ENCODE measurements at places on chromosomes 7 and 10.

DNA sequence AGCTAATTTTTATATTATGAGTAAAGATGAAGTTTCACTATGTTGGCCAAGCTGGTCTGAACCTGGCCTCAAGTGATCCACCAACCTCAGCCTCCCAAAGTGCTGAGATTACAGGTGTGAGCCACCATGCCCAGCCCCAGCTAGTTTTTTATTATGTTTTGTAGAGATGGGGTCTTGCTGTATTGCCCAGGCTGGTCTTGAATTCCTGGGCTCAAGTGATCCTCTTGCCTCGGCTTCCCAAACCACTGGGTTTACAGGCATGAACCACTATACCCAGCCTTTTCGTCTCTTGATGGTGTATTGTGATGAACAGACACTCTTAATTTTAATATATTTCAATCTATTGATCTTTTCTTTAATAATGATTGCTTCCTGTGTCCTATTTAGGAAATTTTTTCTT is 17.7 kb downstream of the RAB19 start:
- no peak for DNase-seq

- DNase-seq, result no peak
These were observed 28.1 kb upstream of the FAM171A1 start for GRCh38 chr10:15399060-15399661.

DNA sequence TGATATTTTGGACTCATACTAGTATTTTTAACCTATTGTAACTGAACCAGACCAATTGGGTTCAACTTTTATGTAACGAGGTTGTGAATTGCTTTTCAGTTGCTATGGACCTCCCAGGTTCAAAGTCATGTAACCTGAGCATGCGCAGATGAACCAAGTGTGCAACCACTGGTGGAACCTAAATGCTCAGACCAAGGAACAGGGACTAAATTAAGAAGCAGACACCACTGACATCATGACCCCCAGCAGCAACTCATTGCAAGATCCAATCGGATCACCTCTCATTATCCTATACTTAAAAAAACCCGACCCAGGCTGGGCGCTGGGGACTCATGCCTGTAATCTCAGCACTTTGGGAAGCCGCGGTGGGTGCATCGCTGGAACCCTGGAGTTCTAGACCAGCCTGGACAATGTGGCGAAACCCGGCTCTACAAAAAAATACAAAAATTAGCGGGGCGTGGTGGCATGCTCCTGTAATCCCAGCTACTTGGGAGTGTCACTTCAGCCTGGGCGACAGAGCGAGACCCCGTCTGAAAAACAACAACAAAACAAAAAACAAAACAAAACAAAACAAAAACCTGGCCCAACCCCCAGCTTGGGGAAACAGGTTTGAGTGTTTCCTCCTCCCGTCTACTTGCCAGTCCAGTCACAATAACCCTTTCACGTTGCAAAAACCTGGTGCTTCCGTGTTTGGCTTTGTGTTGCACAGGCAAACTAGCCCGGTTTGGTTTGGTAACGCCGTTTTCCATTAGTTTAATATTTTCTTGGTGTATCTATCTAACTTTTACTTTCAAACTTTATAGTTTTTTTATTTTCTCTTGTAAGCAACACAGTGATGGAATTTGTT is 11.3 kb upstream of the ZNF518A start:
- peak; percentile 74 for DNase-seq

- DNase-seq, result no peak
These were observed 28.3 kb downstream of the TAF3 start for GRCh38 chr10:7846591-7846990.

DNA sequence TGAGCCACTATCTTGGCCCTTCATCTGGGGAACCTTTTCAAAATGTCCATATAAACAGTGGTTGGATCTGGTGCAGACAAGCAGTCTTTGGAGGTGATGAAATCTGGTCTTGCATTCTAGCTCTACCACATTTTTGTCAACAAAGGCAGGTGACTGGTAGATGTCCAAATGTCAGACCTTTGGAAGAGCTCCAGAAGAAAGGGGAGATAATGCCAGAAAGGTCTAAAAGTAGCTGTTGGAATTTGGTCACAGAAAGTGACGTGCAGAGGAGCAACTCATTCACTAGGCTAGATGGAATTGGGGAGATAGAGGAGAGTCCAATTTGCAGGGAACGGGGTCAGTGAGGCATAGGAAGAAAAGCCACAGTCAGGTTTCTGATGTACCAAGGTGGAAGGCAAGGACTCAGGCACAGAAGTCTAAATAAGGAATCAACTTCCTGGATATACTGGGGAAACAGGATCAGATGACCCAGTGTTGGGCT is 36.4 kb upstream of the WAC start:
- DNase-seq, result peak; percentile 61

- peak; percentile 68 for DNase-seq
These were observed 36.1 kb downstream of the MAD1L1 start for GRCh38 chr7:2196381-2197378.

DNA sequence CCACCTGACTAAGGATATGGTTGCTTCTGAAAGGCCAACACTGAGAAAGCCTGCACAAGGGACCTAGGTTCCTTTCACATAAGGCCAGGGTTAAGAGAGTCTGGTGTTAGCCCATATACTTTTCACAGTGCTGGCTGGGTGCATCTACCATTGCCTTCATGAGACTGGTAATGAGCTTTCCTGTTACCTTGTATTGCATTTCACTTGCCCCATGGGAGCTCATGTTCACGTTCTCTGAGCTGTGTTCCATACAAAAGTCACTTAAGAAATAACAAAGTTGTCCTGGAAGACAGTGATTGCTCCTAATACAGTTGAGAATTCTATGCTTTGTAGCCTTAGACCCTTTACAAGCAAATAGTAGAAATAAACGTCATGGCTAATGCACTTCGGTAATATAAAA is 337.8 kb upstream of the TEX47 start:
- no peak for DNase-seq

GRCh38 chr10:3803295-3803926 is 18.4 kb upstream of the KLF6 start:
- DNase-seq, result no peak

DNA sequence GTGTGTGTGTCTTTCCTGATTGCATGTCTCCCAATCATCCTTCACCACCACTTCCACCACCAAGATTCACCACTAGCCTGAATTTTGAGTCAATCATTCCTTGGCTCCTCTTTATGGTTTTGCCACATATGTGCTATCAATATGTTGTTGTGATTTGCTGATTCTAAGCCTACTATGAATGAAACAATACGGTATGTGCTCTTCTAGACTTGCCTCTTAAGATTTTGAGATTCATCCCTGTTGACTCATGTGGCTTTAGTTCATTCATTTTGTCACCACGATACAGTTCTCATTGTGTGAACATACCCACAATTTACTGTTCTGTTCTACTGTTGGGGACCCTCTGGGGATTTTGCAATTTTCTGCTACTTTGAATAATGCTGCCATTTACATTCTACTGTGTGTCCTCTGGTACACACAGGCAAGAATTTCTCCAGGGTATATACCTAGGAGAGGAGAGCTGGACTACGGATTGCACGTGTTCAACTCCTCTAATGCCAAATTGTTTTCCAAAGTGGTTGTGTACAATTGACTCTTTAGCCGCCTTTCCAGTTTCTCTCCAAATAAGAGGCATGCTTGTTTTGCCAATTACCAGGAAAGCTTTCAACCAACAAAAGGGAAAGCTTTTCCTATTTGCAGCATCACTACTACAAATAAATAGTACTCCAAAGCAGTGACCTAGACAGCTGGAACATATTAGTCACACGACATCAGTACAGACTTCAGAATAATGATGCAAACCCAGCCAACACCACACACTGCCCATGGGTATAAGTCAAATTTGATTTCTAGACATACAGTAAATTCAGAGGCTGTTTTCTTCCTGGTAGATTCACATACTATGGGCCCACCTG is 30.0 kb downstream of the SGMS1 start:
- no peak for DNase-seq

- DNase-seq, result no peak
These were observed 51.1 kb downstream of the SVIL start for GRCh38 chr10:29583674-29584073.

GRCh38 chr10:102796407-102797176 is 40.6 kb downstream of the CYP17A1 start:
- peak; percentile 30 for DNase-seq

- DNase-seq, result no peak
These were observed 20.7 kb downstream of the SKAP2 start for GRCh38 chr7:26843705-26844104.

DNA sequence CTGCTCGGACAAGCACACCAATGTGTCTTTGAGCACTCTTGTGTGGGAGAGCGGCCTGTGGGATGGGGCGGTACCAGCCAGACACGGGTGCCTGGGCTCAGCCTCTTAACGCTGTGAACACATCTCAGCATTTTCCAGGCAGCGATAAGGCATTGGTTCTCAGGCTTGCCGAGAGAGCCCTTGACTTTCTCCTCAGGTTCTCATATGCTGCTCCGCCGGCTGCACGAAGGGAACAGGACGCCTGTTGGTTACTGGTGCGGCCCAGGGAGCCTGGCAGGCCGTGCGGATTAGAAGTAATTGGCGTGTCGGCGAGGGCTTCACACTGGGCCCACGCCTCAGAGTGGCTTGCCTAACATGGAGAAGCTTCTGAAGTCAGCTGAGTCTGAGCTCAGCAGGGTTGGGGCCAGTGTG is 456.7 kb upstream of the FOXK1 start:
- DNase-seq, result no peak

DNA sequence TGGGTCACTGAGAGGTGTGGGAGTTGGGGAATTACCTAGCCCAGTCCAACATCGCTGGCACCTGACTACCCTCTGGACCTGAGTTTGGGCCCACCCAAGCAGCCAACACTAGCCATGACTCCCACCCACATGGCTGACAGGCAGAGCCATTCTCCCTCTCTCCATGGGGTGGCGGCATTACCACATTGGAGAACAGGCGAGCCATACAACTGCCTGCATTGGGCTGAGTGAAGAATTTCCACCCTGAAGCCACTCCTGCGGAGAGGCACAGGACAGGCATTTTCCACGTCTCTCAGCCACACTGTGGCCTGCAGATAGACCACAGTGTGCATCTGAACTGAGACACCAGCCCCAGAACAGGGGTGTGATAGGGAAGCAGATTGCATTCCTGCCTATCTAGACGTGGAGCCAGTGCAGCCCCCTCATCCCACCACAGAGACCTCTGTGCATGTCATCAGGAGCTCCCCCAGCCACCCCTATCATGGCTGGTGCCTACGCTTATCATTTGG is 58.2 kb upstream of the ANTXRL start:
- DNase-seq, result peak; percentile 27

DNA sequence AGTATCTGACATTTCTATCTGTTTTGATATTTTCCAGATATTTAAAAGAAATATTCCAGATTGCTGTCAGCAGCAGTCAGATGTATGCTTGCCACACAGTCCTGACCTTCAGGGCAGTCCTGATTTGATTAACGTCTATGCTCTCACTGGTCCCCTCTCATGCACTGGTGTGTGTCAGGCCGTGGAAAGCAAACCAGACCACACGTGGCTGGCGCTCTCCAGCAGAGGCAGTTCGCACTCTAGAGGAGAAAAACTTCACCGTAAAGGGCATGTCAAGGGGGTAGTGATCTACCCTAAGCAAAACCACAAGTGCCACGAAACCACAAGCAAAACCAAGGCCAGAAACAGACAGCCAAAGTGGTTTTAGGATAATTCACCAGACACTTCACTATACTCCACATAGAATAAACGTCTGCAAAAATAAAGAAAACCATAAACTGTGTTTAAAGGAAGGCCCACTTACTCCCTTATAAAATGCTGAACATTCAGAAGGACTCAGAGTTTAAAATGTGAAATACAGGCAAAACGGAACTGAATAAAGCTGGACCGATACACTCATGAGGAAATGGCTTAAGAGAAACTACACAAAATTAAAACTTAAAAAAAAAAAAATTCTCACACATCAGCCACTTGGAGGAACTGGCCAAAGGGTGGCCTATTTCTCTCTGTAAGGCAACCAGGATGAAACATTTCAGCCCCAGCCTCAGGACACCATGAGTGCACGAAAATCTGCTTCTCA is 26.4 kb downstream of the PARP12 start:
- DNase-seq, result no peak

GRCh38 chr10:128125944-128126764 is at the start of gene MKI67:
TSS of gene MKI67 (minus strand) at chr10:128126423. CDS start at chr10:128125667, 756 bp downstream.
- DNase-seq, result peak; percentile 65

DNA sequence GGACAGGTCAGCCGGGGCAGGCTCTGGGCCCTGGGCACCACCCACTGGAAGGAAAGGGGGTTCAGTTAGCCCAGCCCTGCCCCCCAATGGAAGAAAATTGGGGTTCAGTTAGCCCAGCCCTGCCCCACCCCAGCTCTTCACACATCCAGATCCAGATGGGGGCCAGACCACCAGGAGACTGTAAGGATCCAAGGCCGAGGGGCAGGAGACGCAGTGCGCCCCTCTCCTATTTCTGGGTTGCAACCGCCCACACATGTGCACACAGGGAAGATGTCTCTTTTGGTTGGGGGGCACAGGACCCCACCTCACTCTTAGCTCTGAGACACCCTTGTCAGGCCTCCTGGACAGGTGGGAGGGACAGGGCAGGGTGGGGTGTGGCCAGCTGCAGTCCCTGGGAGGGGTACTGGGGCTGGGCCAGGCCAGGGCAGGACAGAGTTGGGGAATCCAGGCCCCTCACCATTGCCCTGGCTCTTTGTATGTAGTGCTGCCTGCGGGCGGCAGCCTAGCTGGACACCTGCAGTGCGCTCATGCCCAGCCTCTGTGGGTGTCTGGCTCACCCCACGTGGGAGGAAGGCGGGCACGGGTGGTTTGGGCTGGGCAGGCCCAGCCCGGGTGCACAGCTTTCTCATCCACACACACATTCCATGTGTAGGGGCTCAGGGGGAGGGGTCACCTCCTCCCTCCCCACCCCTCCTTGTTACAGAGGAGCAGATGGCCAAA is 141.2 kb downstream of the LHPP start:
- no peak for DNase-seq

- no peak for DNase-seq
These were observed 17.6 kb downstream of the HTRA1 start for GRCh38 chr10:122478971-122479370.

- no peak for DNase-seq
These were observed 329.5 kb upstream of the MEOX2 start for GRCh38 chr7:16015981-16016380.

GRCh38 chr7:75878312-75878768 is 494 bp upstream of the RHBDD2 start:
- no peak for DNase-seq

DNA sequence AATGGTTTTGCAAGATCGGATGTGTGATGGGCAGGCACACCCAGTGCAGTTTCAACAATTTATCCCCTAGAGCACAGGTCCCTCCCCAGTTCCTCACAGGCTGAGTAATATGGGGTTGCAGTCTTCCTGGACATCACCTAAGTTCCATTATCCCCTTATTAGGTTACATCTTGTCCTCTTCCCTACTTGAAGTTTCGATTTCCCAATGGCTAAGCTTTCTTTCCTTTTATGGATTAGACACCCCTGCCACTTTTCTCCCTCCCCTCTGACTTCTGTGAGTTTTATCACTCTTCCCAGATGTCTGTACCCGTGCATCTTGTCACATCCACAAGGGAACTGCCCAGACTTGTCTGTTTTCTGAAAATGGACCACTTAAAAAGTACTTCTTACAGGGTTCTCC is 2.4 kb upstream of the NIPSNAP2 start:
- DNase-seq, result no peak
